AG09309 (cell line): ENCODE measurements at places on chromosomes 7 and 10.

- no peak for DNase-seq
These were observed 88.1 kb upstream of the KMT2C start for GRCh38 chr7:152523916-152524315.

GRCh38 chr10:113068178-113068890 is 118.3 kb downstream of the TCF7L2 start:
- no peak for DNase-seq

DNA sequence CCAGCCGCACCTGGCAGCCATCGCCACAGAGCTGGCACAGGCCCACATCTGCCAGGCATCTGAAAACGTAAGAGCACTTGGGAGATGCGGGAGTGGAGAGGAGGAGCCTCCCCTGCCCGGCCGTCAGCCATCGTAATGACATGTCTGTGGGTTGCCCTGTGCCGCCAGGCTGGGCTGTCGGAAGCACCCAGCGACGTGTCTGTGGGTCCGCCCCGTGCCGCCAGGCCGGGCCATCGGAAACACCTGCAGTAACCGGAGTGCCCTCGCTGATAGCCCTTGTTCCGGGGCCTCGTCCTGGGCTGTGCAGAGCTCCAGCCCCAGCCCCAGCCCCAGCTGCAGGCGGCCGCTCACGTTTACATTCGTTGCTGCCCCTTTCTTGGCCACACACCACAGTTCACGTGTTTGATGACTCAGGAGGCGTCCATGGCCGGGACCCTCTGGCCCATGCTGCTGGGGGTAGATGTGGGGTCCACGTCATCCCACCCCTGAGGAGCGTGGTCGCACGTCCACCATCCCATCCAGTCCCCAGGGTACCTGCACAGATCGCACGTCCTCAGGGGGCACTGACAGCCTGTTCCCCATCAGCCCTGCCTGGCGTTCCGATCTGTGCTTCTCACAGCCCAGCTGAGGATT is 30.0 kb upstream of the PRKAR1B start:
- no peak for DNase-seq

GRCh38 chr10:56063642-56064041 is 297.4 kb downstream of the ZWINT start:
- DNase-seq = no peak

GRCh38 chr7:134991469-134992339 is 5.4 kb downstream of the AGBL3 start:
- no peak for DNase-seq

DNA sequence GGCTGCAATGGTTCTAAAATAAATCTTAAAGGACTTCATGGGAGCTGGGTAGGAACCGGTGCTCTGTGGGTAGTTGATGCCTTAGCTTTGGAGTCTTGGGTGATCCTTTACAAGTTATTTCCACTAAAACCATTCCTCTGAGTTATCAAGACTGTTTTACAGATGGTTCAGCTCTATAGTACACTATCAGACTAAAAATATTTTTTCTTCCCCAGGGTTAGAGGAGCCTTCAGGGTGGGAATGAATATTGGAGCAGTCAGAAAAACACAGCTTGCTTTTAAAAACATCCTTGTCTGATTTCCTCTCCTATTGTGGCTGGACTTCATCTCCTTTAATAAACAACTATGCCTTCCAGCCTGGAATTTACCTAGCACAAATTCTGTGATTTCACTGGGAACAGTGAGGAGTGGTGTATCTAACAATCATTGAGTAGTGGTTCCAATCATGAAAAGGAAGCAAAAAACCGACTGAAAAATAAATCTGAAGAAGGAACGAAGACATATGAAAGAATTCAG is 102.6 kb upstream of the AFAP1L2 start:
- no peak for DNase-seq

DNA sequence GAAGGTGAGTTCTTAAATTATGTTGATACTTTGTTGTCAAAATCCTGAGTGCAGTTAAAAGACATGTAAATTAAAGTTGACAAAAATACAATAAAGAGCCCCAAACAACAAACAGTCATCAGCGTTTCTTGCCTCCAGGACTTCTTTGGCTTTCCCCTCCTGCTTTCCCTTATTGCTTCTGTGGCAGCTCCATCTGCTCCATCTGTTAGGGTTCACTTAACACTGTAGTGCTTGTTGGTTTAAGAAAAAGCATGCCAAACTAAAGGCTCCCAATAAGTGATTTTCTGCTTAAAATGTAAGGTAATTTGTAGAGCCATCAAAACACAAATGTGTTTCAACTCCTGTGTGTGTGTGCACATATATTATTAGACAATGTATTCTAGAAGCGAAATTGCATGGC is 254.3 kb upstream of the GNAI1 start:
- DNase-seq = no peak

DNA sequence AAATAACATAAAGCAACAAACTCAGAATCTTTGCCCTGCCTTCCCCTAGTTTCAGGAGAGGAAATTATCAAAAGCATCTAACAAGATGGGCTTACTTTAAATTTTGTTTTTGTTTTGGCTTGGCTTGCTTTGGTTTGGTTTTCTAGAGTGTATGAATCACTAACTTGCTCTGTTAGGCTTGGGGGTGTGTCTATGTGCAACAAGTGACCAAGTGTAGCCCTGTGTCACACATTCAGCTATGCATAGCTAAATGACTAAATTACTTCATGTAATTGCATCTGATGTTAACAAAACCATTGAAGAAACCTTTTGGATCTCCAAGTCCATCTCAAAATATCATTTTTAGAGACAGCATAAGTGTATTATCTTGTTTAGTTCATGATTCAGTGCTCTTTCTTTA is 251.0 kb downstream of the TFEC start:
- DNase-seq = no peak

DNA sequence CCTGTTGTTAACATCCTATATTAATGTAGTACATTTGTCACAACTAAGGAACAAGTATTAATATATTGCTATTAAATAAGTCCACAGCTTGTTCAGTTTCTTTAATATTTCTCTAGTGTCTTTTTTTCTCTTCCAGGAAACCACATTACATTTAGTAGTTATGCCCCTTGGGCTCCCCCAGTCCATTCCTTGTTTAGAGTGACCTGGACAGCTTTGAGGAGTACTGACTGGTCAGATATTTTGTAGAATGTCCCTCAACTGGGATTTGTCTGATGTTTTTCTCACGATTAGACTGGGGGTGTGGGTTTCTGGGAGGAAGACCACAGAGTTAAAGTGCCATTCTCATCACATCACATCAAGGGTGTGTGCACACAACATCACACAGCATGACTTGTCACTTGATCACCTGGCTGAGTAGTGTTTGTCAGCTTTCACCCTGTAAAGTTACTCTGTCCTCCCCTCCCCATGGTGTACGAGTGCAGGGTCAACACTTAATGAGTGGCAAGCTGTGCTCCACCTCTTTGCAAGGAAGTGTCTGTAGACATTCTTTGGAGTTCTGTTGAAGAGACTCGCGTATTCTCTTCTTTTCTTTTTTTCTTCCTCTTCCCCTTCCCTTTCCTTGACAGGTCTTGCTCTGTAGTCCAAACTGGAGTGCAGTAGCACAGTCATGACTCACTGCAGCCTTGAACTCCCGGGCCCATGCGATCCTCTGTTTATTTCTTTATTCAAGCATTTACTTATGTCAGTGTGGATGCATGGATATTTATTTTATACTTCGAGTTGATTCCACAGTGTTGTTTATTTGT is 10.2 kb downstream of the LMTK2 start:
- DNase-seq = no peak

DNA sequence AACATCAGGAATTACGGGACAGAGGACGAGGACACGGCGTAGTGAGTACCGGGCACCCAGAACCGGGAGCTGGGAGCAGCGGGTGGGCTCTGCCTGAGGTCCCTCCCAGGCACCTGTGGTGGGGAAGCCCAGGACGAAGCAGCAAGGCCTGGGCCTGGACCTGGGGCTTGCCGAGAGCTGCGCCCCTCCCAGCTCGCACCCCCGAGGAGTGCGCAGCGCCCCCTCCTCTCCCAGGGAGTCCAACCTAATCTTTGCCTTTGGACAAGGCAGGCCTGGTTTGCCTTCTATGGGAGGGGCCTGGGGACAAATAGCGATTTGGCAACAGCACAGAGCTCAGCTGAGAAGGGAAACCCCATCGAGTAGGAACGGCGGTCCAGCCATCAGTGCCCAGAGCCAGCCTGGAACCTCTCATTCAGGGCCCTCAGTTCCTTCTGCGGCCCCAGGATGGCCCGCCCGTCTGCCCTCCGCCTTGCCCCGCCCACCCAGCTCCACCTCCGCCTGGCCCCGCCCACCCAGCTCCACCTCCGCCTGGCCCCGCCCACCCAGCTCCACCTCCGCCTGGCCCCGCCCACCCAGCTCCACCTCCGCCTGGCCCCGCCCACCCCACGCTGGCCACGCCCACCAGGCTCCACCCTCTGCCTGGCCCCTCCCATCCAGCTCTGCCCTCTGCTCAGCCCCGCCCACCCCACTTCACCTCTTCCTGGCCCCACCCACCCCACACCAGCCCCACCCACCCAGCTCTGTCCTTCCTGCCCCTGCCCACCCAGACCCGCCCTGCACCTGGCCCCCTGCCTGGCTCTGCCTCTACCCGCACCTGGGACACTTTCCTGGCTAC is 32.5 kb upstream of the KNDC1 start:
- no peak for DNase-seq

- no peak for DNase-seq
These were observed 553.8 kb upstream of the VSTM2A start for GRCh38 chr7:53988376-53988775.

- DNase-seq = no peak
These were observed 18.3 kb downstream of the CPA1 start for GRCh38 chr7:130398526-130399090.

- no peak for DNase-seq
These were observed 107.5 kb downstream of the DOCK1 start for GRCh38 chr10:127012769-127013152.

GRCh38 chr7:113209449-113210203 is 91.3 kb upstream of the SMIM30 start:
- no peak for DNase-seq

- DNase-seq = peak; percentile 82
These were observed 103.2 kb downstream of the NRBF2 start for GRCh38 chr10:63236113-63236935.

DNA sequence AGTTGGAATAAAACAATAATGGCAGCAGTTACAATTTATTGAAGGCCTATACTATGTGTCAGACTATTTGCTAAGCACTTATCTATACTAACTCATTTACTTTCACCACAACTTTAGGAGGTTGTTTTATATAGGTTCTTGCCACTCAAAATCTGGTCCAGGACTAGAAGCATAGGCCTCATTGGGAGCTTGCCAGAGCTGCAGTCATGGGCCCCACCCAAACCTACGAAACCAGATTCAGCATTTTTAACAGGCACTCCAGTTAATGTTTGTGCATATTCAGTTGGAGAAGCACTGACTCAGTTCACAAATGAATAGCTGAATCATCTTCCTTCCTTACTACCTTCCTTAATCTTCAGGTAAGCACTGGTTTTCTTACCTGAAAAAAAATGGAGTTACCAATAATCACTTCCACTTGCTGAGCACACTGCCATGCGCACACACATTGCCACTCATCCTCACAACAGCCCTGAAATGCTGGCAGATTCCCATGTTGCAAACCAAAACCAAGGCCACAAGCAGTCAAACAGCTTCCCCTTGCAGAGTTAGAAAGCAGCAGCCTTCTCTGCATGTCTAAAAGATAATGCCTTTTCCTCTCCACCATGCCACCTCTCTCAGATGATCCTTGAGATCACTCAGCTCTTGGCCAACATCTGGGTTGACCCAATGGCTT is 122.4 kb downstream of the SLC16A9 start:
- DNase-seq = no peak

GRCh38 chr10:13536674-13537366 is 8.0 kb upstream of the BEND7 start:
- no peak for DNase-seq

DNA sequence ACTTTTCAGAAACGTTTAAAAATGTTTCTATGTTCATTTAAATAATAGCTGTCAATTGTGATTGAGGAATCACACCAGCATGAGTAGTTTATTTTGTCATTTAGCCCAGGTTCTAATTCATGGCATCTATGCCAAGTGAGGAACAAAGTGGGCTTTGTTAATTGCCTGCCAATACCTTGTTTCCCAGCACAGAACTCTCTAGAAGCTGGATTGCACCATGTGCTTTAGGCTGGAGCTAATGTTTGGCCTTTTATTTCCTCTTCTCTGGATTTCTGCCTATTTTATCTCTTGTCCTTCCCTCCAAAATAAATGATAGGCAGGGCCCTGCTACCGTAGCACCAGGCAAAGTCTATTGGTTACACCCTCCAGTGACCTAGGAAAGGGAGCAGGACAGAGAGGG is 109.9 kb upstream of the ITGB1 start:
- DNase-seq = no peak

DNA sequence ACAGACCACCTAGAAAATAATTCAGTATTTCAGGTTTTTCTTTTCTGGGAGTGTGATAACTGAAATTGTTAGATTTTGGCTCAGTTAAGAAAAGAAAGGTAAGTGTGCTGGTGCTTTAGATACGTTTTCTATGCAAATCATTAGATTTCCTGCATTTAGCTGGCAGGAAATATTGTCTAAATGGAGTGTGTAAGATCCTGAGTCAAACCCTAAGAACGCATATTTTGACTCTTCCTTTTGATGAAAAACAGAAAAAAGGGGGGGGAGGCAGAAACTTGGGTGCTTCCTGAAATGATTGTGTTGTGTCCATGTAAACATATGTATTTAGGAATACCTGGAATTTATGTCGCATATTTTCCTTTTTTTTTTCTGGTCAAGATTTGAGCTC is 1.2 kb downstream of the GRK5 start:
- DNase-seq = no peak

- DNase-seq = no peak
These were observed 1222.1 kb upstream of the AUTS2 start for GRCh38 chr7:68376131-68376661.

DNA sequence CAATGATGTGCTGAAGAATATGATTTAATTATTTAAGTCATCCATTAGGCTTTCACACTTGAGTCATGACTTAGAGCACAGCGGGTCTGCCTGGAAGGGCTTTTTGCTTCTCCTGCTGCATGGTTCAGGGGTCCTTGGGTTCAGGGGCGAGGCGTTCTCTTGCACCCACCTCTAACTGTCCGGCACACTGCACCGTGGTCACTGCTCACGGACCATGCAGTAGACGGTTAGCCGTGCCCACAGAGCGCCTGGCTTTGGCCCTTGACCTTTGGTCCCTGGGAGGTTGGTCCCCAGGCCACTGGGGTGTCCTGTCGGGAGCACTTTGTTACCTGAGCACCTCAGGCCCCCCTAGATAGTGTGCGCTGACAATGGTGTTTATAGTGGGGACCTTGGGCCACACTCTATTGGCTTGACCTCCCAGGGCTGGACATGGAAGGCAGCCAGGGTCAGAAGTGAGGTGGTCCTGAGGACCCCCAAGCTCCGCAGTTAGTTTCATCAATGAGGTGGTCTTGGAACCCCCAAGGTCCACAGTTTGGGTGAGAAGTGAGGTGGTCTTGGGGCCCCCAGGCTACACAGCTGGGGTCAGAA is 110.6 kb downstream of the ACTR3B start:
- DNase-seq = no peak

- no peak for DNase-seq
These were observed 233.6 kb downstream of the PRPF18 start for GRCh38 chr10:13820119-13820963.

GRCh38 chr7:128108129-128108528 is 76.9 kb upstream of the LRRC4 start:
- DNase-seq = no peak

- no peak for DNase-seq
These were observed 61.2 kb upstream of the AGR3 start for GRCh38 chr7:16942929-16943509.
